Stimulated activated naive CD4-positive, alpha-beta T cell treated with Interleukin-2 at 50 U/mL for 16 hours (primary cell): ENCODE measurements at places on chromosomes 6 and 20.

GRCh38 chr6:170393807-170394399, 87.3 kb downstream of the FAM120B start:
- no peak for DNase-seq

GRCh38 chr6:68256391-68256790, 378.7 kb upstream of the ADGRB3 start:
- DNase-seq, result no peak

GRCh38 chr6:136487759-136488425, 62.3 kb downstream of the MAP7 start:
- DNase-seq, result no peak

DNA sequence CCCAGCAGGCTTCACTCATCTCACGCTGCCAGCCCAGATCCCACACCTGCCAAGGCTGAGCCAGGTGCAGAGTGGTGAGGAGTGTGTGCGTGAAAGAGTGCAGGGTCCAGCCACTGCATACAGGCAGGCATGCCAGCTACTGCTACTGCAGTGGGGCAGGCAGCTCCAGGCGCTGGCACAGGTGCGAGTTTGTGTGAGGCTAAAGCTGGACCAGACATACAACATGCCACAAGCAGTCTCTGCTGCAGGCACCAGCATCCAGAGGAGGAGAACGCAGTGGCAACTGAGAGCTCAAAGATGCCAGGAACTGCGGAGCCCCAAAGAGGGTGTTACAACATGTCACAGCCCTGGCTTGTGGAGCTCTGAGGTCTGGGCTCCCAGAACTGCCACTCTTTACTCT, 149.8 kb downstream of the EYS start:
- no peak for DNase-seq

DNA sequence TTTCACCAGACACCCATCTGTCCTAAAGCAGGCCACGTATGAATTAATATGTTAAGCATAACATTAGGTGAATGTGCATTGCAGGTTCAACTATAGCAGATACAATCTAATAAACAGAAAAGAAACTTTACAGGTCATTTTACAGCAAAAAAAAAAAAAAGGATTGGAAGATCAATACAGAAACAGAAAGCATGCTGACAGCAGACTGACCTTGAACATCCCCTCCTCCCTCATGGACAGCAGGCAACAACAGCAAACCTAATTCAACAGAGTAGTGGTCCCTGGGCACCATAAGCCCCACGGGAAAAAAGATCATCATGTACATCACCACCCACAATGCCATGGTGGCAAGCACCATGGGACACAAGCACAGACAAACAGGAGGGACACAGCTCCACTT, 12.1 kb upstream of the RAB22A start:
- DNase-seq, result no peak

DNA sequence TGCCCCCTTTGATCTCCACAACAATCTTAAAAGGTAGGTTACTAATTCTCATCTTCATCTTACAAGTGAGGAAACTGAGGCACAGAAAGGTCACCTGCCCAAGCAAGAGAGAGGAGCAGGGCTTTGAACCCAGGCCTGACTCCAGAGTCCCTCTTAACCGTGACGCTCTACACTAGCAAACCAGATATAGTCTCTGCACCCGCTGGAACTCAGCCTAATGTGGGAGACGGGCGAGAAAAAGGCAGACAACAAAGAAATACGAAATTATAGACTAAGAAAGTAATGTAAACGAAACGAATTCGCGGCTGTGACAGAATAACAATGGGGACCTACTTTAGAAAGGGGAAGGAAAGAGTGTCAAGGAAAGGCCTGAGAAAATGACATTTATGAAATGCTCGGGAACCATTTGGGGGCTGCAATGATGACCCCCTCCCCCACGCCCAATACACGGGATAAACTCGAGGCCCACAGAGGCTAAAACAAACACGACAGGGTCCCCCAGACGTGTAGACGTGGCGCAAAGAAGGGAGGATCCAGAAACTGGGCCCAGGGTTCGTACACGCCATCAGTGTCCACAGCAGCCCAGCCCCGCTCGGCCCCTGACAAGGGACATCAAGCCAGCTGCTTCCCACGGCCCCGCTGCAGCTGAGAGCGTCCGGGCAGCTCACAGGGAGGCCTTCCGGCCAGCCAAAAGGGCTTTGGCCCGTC, 637 bp downstream of the TRPC4AP start:
- no peak for DNase-seq

DNA sequence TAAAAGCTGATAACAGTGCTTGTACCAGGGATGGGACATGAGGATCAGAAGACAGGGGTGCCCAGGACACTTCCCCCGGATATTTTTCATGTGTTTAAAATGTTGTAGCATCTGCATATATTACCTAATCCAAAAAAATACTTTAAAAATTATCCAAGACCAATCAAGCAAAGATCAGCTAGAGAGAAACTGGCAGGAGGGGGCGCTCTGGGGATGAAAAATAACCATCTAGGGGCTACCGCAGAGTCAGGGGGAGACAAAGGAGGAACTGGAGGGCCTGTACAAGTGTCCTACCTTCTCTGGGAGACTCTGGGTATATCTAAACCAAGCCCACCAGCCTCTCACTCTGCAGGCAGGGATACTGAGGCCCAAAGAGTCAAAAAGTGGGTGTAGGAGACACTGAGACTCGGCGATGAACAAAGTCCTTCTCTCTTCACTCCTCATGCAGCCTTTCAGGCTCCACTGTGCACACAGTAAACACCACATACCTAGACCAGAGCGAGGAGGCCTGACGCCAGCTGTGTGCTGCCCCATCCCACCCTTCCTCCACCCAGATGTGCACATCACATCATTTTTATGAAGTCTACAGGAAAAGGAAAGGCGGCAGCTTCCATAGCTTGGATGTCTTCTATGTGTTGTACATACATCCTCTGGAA, 9.8 kb downstream of the RIMS4 start:
- DNase-seq, result no peak

GRCh38 chr6:95636552-95637431, 59.5 kb downstream of the MANEA start:
- DNase-seq, result no peak

DNA sequence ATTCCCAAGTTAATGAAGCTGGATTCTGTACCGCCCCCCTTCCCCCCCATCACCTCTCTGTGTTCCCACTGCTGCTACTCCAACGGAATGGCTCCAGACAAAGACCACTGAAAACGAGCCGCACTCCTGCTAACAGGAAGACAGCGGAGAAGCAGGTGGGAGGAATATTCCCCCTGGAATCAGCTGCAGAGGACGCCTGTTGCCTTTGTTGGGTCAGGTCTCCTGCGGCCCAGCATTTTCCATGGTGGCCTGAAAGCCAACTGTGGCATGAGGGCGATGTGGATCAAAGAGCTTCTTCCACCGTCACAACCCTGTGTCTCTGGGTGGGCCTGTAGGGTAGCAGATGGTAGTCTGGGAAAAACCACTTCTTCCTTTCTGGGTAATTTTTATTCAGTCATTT, 16.8 kb downstream of the AAR2 start:
- DNase-seq, result no peak

- no peak for DNase-seq
Measured at GRCh38 chr6:153489479-153489878, 358.4 kb upstream of the RGS17 start.

DNA sequence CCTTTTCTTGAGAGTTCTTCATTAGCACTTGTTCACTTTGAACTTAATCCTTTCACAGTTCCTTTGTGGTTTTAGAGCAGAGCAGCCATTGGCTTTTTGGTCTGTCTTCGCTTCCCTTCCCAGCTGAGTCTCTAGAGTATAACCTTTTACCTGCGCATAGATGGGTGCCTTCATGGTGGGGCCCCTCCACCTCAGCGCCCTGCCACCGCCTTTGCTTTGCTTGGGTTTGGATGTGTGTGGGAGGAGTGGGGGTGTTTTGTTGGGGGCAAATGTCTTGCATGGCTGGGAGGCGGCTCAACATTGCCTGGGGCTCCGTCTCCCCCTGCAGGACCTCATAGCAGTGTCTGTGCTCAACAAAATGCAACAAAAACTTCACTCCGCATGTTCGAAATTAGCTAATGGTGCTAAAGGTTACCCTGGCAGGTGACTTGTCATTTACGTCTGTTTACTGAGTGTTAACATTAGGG, 11.9 kb downstream of the PYGB start:
- no peak for DNase-seq

- DNase-seq, result no peak
Measured at GRCh38 chr20:2599288-2600006, 53.0 kb upstream of the NOP56 start.

DNA sequence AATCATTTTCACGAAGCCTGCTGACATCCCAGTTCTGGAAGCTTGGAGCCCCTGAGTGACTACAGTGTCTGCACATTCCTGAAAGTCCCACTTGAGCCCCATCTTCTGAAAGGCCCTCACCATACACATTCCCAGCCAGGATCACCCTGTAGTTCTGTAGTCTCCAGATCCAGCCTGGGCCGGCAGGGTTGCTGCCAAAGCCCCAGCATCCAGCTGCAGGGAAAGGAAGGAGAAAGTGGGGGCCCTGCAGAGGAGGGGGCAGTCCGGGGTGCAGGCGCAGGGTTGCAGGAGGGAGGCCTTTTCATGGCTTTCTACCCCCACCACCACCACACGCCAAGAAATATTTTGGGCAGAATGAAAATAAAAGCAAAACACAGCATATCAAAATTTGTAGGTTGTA, 26.0 kb downstream of the MDFI start:
- DNase-seq, result no peak

- no peak for DNase-seq
Measured at GRCh38 chr6:168099201-168100010, 20.4 kb upstream of the FRMD1 start.

DNA sequence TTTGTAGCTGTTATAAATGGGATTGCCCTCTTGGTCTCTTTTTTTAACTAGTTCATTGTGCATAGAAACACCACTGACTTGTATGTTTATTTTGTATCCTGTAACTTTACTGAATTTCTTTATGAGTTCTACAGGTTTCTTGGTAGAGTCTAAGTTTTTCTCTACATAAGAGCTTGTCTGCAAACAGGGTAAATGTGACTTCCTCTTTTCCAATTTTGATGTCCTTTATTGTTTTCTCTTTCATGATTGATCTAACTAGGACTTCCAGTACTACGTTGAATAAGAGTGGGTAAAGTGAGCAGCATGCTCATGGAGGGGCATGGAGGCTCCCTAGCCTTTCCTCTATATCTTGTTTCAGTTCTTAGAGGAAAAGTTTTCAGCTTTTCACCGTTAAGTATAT, 3.0 kb upstream of the WFDC10A start:
- DNase-seq, result no peak

DNA sequence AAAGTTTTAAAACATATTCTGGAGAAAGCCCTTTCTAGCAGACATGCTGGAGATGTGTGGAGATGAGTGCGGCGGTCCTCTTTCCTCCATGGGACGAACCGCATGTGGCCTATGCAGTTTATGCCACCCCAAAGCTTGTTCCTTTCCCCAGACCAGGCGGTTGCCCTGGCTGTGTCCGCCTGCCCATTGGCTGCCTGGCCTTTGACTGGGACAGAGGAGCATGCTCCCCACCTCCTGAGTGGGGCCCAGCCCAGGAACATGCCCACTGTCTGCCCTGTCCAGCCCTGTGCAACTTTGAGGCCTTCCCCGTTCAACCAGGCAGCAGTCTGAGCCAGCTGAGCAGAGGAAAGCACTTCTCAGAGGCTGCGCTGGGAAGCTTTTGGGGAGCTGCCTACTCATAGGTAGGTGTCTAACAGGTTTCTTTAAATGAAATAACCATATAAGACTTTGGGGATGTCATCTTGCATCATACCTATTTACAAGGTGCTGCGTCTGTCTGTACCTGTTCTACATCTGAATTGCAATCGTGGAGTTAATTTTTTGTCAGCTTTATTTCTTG, 20.6 kb downstream of the FOXC1 start:
- no peak for DNase-seq

GRCh38 chr6:149924206-149924932, 1.4 kb upstream of the RAET1G start:
- DNase-seq, result no peak

DNA sequence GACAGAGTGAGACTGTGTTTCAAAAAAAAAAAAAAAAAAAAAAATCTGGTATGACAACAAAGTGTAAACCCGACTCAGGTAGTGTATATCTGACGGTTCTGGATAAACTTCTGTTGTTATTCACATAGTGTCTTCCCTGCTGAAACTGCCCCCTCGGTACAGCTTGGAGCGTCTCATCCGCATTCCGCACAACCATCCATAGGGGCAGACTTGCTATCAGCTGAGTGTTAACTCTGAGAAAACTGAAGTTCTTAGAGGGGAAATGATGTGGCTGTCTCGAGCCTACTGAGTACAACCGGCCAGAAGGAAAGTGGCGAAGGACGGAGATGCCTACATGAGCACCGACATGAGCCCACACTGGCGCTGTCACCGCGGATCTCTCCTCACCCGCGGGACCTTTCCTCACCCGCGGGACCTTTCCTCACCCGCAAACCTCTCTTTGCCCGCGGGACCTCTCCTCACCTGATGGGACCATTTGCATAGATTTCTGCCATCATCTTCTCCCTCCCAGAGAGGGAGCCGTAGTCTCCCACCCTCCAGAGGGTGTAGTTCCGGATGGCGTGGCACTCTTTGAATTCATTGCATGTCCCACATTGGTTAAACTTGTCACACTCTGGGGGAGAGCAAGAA, 9.8 kb downstream of the CTSZ start:
- no peak for DNase-seq

GRCh38 chr6:167325766-167326165, 880 bp downstream of the TTLL2 start:
- no peak for DNase-seq

DNA sequence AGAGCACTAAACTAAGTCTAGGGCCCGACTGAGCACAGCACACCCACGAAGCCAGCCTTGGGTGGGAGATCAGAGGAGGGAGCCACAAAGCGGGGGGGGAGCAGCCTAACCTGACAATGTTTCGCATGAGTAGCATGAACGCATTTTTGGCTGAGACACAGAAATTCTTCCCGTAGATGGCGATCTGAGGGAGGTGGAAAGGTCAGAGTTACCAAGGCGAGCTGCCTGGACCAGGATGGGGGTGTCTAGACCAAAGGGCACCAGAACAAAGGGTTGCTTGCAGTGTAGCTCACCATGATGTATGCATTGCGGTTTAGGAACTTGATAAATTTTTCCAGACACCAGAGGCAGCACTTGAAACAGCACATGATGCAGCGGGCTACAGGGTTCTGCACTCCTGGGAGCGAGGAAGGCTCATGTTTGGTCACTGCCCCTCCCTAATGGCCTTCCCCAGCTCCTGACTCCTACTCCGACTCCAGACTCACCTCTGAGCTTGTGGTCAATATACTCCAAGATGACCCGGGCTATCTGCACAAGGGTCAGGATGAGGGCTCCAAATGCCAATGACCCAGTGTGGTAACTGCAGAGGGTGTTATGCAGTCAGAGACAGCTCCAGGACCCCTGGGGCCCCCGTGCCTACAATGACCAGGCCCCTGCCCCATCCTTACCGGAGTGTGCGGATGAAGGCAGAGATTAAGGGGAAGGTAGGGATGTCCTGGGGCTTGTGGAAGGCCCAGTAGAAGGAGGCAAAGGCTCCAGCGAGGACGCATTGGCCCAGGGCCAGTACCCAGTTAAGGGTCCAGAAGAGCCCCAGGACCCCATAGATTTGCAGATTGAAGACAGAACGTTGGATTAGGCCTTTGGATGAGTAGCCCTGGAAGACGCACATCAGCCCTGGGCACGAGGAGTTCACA, 2.8 kb upstream of the NEU1 start:
- no peak for DNase-seq
